Activated naive CD4-positive, alpha-beta T cell treated with Interleukin-2 at 50 U/mL for 16 hours (primary cell): ENCODE measurements at places on chromosomes 16 and 17.

- DNase-seq = no peak
Observed at GRCh38 chr16:22333457-22333994, 36.3 kb downstream of the POLR3E start.

DNA sequence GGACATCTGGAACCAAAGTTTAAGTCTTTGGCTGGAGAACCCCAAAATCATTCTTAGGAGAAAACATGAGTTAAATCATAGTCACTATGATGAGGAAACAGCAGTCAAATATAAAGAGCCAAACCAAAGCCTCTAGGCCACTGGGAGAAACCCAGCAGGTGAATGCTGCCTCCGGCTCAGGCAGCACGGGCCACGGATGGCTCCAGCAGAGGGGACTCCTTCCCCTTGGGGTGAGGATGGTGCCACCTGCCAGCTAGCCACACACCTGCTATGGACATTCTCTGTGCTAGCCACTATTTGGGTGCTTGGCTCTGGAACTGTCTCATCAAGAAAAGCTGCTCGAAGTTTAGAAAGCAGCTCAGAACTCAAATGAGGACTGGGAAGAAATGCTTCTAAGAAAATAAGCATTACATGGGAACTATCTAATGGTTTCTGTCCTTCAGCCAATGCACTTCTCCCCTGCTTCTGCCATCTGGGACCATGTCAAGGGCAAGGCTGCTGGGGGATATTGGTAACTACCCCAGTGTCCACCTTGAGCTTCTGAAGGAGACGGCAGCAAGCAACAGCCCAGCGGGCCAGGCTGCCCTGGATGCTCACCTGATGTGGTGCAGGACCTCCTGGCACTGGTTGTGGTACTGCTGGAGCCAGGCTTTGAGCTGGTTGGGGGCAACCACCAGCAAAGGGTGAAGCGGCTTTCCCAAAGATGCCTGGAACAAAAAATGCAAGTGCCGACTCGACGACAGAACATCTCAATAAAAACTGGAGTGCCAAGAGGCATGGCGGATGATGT is 22.5 kb downstream of the ELAC2 start:
- no peak for DNase-seq

DNA sequence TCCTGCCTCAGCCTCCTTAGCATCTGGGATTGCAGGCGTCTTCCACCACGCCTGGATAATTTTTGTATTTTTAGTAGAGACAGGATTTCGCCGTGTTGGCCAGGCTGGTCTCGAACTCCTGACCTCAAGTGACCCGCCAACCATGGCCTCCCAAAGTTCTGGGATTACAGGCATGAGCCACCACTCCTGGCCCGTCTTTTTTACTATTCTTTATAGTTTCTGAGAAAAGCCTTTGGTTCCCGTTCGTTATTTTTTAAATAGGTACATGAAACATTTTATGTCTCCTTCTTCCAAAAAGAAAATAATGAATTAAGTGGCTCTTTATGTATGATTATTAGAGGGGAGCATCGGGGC is 570 bp upstream of the BCO1 start:
- no peak for DNase-seq

GRCh38 chr16:9567666-9568065 is 476.2 kb downstream of the HAPSTR1 start:
- no peak for DNase-seq

- no peak for DNase-seq
Observed at GRCh38 chr17:31491376-31492131, 100.1 kb downstream of the RAB11FIP4 start.

DNA sequence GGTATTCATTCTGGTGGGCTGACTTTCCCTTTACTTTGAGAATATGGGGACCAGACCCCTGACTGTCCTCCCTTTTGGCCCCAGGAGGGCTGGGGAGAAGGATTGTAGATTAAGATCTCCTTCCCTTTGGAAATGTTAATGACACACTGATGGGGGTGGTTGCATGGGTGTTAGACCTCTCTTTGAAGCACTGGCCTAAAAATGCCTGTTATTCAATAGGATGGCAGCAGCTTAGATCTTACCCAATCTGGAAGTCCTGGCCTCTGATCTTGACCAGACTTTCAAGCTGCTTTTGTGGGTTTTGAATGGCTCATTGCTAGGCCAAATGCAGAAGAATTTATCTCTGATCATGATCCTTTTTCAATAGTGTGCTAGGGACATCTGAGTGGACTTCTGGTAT is 25.7 kb downstream of the MAP3K3 start:
- no peak for DNase-seq

DNA sequence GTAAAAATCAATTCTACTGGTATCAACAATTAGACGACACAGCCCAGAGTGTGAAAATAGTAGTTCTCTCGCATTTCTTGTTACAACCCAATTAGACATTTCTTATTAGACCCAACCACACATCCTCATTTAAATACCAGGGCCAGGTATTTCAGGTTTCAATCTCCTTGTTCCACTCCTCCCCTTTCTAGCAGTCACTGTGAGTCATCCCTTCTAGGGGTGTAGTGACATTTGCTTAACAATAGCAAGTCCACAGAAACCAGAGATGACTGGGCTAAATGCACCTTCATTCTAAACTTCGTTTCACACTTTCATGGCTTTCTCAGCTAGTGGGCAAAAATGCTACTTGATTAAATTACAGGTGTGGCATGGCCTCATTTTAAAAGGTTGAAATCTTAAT is 116.9 kb upstream of the CACNG3 start:
- DNase-seq = no peak

DNA sequence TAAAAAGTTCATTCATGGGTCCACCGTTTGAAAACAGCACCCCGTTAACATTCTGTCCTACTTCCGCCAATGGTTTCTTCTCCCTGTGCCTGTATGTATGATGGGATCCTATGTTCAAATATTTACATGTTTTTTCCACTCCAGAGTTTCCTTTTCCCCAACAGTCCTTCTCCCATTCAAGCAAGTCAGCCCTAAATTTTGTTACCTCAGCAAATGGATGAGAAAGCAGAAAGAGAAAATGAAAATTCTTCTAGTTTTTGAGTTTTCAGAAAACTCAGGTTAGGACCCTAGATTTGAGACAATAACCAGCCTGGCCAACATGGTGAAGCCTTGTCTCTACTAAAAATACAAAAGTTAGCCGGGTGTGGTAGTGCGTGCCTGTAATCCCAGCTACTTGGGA is 3.5 kb upstream of the ERN2 start:
- no peak for DNase-seq

DNA sequence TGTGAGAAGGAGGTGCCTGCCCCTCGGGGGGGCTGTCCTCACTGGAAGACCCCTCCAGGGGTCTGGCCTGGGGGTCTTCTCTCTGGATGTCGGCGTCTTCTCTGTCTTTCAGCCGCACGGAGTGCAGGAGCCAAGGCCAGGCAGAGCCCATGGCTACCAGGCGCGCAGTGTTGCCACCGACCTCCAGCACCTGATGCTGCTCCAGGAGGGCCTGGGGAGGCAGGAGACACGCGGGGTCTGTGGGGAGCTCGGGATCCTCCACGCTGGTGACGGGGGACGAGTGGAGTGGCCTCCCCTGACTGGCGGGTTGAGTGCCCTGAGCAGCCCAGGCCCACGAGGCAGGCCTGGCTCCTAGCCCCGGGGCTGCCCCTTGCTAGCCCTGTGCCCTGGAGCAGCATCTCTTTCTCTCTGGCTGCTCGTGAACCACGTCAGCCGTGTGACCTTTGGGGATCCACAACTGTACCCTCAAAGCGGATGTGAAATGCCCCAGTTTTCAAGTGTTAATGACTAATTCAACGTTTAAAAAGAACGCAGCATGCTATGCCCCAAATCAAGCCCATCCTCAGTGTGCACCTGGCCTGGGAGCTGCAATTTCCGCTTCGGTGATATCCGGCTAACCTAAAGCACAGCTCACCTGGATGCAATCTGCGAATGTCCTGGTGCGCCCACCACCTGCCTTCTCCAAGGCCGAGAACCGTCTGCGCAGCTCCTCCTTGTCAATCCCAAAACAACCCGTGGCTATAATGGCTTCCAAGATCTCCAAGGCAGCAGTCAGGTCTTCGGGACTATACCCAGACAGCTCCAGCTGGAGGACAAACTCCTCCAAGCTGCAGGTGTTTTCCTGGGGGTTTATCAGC is 62.9 kb downstream of the IL21R start:
- no peak for DNase-seq
